ENCODE measurements at places on chromosomes 6 and 20.

- DNase-seq = no peak
Measured at GRCh38 chr6:115717062-115717461, 343.6 kb downstream of the FRK start.

- DNase-seq = no peak
Measured at GRCh38 chr20:2387180-2387577, 6.5 kb downstream of the TGM6 start.

- no peak for DNase-seq
Measured at GRCh38 chr6:39362487-39362865, 40.0 kb upstream of the KCNK16 start.

GRCh38 chr6:132687306-132687705 lies 26.5 kb downstream of the VNN1 start:
- DNase-seq = no peak

GRCh38 chr6:158894193-158894592 lies 75.0 kb upstream of the EZR start:
- no peak for DNase-seq

DNA sequence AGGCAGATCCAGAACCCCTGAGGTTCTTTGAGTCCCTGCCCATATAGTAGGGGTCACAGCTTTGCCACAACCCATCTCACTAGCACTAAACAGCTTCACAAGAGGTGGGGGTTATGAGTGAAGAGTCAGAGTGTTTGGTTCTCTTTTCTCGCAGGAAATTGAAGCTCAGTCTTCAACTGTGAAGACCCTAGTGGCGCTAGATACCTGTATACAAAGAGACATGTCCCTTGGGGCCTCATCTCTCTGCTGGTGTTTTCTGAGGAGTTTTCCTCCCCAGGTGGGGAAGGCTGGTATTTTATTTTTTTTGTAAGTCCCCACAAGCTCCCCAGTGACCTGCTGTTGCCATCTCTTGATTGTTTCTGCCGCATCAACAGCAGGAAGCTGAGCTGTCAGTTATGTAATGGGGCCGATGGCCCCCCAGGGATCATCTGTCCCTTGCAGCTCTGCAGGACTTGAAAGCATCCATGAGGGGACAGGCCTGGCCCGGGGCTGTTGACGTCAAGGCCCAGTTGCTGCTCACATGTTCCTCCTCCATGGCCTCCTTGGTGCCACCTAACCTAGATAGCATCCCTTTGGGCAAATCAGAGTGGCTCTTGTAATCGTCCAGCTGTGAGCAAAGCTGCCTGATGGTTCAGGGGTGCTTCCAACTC lies 23.1 kb downstream of the STK35 start:
- no peak for DNase-seq

- DNase-seq = no peak
Measured at GRCh38 chr20:37363221-37364012, 17.5 kb downstream of the SRC start.

Data from activated CD8-positive, alpha-beta memory T cell treated with anti-CD3 and anti-CD28 coated beads for 1 hour (primary cell).